ENCODE measurements at places on chromosomes 12 and 14.

DNA sequence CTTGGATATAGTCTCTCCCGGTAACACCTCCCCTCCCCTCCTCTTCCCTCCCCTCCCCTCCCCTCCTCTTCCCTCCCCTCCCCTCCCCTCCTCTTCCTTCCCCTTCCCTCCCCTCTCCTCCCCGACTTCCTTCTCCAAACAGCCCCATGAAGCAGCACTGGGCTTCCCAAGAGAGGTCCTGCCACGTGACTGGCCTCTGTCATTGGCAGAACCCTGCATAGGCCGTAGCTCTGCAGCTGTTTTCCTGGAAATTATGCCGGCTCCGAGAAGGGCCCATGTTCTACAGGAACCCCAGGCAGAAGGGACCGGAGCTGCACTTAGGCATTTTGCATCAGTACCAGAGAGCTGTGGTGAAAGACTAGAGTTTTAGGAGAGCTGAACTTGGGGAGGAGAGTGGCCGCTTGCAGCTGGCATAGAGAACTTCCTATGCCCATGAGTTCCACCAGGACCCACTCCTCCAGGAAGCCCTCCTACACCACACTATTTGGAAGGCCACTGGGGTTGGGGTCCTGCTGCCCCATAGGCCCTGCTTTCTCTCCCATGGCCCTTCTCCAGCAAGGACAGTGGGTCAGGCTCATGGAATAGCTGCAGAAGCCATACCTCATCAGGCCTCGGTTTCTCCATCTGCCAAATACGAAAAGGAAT, 5.1 kb upstream of the TNFAIP2 start:
- H3K4me3 ChIP-seq = no peak overlapping the region
- H3K27me3 ChIP-seq = peaks cover 15% of the 10 kb centered on the region
- no peak for DNase-seq
- peaks cover 7% of the 10 kb centered on the region for H3K4me1 ChIP-seq
- no peaks in the 10 kb centered on the region for H3K36me3 ChIP-seq

- H3K27ac ChIP-seq = no peak overlapping the region
- no peak for DNase-seq
- H3K36me3 ChIP-seq = no peaks in the 10 kb centered on the region
- H3K27me3 ChIP-seq = peaks cover 7% of the 10 kb centered on the region
- no peak overlapping the region for H3K4me3 ChIP-seq
Measured at GRCh38 chr14:103087343-103087835, 3.4 kb downstream of the LBHD2 start.

DNA sequence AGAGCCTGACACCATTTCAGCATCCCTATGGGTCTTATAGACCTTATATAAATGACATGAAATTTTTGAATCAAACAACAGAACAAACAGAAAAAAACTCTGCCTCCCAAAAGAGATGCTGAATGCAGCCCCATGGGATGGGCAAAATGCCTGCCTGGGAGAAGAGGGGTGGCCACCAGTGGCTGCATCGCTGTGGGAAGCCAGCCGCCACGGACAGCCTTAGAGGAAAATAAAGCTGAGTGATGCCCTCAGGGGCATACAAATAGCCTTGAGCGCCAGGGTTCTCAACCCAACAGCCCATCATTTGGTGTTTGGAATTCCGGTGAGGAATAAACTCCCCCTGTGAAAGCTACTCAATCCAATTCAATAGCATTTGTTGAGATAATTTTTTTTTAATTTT, 22.9 kb downstream of the SYNE3 start:
- H3K4me1 ChIP-seq = peaks cover 41% of the 10 kb centered on the region
- no peak overlapping the region for H3K4me3 ChIP-seq
- DNase-seq = no peak

- H3K27ac ChIP-seq = no peak overlapping the region
- no peaks in the 10 kb centered on the region for H3K4me1 ChIP-seq
- no peak for DNase-seq
- H3K4me3 ChIP-seq = no peak overlapping the region
Measured at GRCh38 chr12:44464180-44464579, 411.9 kb downstream of the NELL2 start.

DNA sequence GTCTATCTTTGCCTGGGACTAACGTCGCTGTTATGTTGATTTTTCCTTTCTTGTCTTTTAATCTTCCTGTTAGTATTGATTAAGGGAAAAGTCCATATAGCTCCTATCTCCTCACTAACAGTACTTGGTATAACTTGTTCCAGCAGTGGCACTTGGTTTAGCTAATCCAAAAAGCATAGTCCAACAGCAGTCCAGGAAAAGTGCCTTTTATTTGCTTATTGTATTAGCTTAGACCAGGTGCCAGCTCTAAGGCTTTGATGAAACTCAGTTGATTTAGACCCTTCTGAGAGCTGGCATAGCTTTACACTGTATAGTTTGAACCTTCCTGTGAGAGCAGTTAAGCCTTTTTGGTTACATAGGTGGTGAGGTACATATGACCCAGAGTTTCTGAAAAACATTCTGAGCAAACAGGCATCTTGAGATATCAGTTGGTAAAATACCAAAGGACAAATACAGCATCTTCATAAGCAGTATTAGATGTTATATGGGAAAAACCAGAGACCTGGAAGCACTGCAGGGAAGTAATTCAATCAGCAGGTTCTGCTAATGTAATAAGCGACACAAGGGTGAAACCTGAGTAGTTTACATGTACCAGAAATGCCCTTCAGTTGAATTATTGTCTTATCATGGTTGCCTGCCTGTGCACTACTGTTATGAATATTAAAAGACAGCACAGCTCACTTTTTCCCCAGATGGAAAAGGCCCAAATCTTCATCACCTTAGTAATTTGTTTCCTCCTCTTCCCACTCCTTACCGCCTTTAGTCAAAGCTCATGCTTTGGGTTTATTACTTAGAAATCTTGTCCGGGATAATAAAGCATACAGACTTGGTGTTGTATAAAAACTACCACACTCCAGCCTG, 13.0 kb downstream of the PELI2 start:
- H3K27ac ChIP-seq = no peak overlapping the region
- DNase-seq = no peak
- peaks cover 9% of the 10 kb centered on the region for H3K27me3 ChIP-seq

- H3K4me3 ChIP-seq = no peak overlapping the region
- H3K36me3 ChIP-seq = no peaks in the 10 kb centered on the region
- DNase-seq = no peak
- H3K27me3 ChIP-seq = peaks cover 7% of the 10 kb centered on the region
- no peaks in the 10 kb centered on the region for H3K4me1 ChIP-seq
Measured at GRCh38 chr12:108440736-108441135, 74.3 kb upstream of the FICD start.

DNA sequence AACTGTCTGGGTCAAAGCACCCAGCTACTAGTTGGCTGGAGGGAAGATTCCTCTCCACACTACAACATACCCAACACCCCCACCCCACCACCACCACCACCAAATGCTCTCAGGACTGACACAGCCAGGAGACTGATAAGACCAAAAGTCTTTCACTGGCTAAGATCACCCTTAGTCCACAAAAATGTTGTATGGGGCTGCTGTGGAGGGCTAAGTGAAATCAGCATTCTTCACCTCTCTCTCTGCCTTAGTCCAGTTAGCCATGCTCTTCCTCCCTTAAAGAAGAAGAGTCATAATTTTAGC, 106.2 kb downstream of the NUAK1 start:
- DNase-seq = no peak
- H3K27me3 ChIP-seq = peaks cover 10% of the 10 kb centered on the region
- H3K4me3 ChIP-seq = no peak overlapping the region
- no peaks in the 10 kb centered on the region for H3K4me1 ChIP-seq

DNA sequence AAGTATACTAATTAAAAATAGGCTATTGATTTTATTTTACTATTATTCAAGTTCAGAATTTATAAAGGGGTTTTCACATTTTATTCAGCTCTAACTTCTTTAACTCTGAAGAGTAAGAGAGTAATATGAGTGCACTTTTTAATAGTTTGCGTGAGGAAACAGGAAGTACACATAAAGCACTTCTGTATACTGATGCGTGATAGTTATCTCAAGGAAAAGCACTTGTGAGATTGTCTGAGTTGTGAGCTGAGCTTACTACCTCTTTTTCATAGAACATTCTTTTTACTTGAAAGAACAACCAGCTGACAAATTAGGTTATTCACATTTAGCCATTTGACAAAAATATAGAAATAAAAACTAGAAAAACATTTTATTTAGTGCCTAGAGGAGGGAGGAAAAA, 1.9 kb downstream of the RAD51AP1 start:
- H3K4me3 ChIP-seq = no peak overlapping the region
- H3K27ac ChIP-seq = no peak overlapping the region
- peaks cover 25% of the 10 kb centered on the region for H3K4me1 ChIP-seq
- DNase-seq = no peak
- peaks cover 27% of the 10 kb centered on the region for H3K36me3 ChIP-seq

DNA sequence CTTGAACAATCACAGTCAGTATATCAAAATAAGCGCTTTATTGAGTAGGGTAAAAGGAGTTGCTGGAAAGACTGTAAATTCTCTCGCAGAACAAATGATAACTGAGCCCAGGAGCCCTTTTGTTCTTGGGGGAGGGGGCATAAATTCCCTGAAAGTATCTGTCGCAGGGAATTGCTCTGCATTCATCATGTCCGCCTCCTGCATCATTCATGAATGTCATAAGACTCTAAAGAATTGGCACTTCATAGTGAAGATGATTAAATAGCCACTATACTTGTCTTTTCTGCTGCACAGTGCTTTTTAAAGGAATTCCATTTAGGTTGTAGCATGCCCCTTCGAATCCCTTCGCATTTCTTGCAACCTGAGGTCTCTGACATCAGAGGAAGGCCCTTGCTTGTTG, 762.3 kb downstream of the DIO2 start:
- no peak overlapping the region for H3K4me3 ChIP-seq
- no peaks in the 10 kb centered on the region for H3K27me3 ChIP-seq
- no peak overlapping the region for H3K27ac ChIP-seq
- H3K36me3 ChIP-seq = no peaks in the 10 kb centered on the region
- no peaks in the 10 kb centered on the region for H3K4me1 ChIP-seq
- DNase-seq = no peak

GRCh38 chr14:37210448-37210847, 12.7 kb downstream of the MIPOL1 start:
- no peaks in the 10 kb centered on the region for H3K36me3 ChIP-seq
- H3K27ac ChIP-seq = no peak overlapping the region
- H3K4me1 ChIP-seq = no peaks in the 10 kb centered on the region
- H3K27me3 ChIP-seq = peaks cover 2% of the 10 kb centered on the region
- H3K4me3 ChIP-seq = no peak overlapping the region

DNA sequence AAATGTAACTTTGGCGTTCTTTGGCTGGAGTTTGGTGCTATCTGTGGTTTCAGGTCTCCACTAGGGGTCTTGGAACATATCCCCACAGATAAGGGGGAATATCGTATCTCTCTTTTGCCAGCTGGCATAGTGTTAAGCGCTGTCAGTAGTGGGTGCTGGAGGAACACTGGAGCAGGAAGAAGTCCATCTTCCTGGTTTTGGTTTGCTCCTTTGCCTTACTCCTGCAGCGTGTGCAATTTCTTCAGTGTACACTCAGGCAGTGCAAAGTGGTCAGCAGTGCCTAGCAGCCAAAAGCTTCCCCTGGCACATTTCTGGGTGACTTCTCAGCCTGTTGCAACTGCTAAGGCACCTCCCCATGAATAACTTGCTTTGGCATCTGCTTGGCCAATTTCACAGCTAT, 11.7 kb upstream of the RIPK3 start:
- no peak overlapping the region for H3K27ac ChIP-seq
- H3K4me3 ChIP-seq = no peak overlapping the region
- peaks cover 8% of the 10 kb centered on the region for H3K4me1 ChIP-seq
- no peaks in the 10 kb centered on the region for H3K36me3 ChIP-seq
- H3K27me3 ChIP-seq = peaks cover 31% of the 10 kb centered on the region

DNA sequence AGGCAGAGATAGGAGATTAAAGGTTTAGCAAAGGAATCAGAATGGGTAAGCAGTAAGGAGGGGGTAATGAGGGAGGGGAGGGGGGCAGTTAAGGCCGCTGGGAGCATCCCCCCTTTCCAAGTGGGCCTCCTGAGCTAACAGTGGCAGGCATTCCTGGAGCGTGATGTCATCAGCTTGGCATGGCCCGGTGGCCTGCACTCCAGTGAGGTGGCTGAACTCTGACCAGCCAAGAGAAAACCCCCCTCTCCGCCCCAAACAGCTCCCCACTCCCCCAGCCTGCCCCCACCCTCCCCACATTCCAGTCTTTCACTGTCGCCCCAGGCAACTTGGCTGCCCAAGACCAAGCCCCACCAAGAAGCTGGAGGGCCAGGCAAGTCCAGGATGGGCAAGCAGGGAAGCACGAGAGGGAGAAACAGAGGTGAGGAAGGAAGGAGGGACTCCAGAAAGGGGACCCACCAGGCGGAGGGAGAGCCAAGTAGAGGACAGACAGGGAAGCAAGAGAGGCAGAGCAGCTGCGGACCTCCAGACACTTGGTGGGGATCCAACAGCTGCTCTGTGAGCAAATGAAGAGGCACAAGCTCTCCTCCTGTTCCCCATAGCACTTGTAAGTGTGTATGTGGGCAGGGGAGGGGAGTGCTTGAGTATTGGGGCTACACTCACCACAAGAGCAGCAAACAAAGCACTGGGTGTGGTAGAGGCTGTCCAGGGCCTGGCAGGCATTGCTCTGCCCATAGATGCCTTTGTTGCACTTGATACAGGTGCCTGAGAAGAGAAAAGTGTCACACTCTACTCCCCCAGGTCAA, 4.5 kb downstream of the AJUBA start:
- DNase-seq = no peak
- H3K27ac ChIP-seq = no peak overlapping the region
- no peaks in the 10 kb centered on the region for H3K36me3 ChIP-seq
- H3K27me3 ChIP-seq = no peaks in the 10 kb centered on the region
- H3K4me1 ChIP-seq = no peaks in the 10 kb centered on the region

- no peaks in the 10 kb centered on the region for H3K4me1 ChIP-seq
- no peak overlapping the region for H3K27ac ChIP-seq
- H3K36me3 ChIP-seq = no peaks in the 10 kb centered on the region
- peaks cover 22% of the 10 kb centered on the region for H3K27me3 ChIP-seq
- DNase-seq = no peak
Measured at GRCh38 chr14:56903304-56903969, 93.2 kb upstream of the OTX2 start.

DNA sequence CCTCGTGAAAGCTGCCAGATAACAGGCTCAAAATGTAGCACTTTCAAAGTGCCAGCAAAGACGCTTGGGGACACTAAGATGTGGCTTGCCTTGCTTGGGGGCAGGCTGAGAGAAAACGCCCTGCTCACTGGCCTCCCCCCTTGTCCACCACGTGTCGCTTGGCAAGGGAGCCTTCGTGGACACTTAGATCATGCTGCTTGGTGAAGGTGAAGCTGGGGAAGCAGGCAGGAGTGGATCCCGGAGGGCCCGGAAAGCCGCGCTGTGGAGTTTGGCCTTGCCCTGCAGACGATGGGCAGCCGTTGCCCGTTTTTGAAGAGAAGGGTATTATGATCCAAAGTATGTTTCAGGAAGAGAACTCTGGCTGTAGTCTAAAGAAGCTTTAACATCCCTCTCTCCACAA, 53.4 kb upstream of the BDKRB2 start:
- H3K36me3 ChIP-seq = no peaks in the 10 kb centered on the region
- H3K4me1 ChIP-seq = no peaks in the 10 kb centered on the region
- H3K27me3 ChIP-seq = no peaks in the 10 kb centered on the region
- no peak overlapping the region for H3K4me3 ChIP-seq

- no peaks in the 10 kb centered on the region for H3K4me1 ChIP-seq
- peaks cover 19% of the 10 kb centered on the region for H3K27me3 ChIP-seq
- DNase-seq = no peak
- no peak overlapping the region for H3K27ac ChIP-seq
Measured at GRCh38 chr12:27361372-27361771, 28.7 kb downstream of the BMAL2 start.
